ENCODE measurements at places on chromosomes 1 and 21.
A peak's percentile ranks its signal among the peaks of the same experiment; 100 is the strongest.

DNA sequence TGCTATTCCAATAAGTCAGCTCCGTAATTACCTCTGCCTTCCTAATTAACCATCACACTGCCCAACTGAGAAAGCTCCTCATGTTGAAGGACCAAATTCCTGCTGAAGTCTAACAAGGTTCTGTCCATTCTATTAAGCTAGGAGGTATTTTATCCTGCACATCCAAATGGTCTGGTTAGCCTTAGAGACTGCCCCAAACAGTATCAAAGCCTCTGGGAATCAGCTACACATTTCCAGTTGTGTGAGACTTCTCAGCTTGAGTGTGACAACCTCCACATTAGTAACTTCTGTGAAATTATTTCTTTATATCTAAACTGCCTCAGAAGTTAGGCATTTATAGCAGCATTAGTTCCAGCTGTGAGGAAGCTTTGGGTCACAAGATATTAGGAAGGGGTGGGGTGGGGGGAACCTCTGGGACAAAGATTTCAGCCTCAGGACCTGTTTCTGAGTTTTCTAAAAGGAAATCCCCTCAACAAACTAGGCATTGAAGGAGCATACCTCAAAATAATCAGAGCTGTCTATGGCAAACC lies 150.5 kb upstream of the DUSP10 start:
- DNase-seq = no peak

DNA sequence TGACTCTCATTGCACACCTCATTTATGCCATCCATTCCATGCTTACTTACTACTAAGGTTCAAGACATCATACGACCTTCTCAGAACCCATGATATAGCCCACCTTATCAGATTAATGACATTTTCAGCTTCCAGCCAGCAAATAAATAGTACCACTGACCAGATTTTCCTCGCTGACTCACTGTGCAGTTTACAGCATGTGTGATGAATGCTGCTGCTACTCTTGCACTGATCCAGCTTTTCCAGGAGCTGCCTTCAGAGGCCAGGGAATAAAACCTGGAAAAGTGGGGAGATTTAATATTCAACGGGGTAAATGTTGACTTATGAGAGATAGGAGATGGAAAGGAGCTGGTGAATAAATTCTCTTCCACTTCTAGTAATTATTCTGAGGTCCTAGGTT lies 247.1 kb downstream of the COL11A1 start:
- no peak for DNase-seq

- no peak for DNase-seq
These were observed 1.2 kb downstream of the CD160 start for GRCh38 chr1:145720556-145720877.

DNA sequence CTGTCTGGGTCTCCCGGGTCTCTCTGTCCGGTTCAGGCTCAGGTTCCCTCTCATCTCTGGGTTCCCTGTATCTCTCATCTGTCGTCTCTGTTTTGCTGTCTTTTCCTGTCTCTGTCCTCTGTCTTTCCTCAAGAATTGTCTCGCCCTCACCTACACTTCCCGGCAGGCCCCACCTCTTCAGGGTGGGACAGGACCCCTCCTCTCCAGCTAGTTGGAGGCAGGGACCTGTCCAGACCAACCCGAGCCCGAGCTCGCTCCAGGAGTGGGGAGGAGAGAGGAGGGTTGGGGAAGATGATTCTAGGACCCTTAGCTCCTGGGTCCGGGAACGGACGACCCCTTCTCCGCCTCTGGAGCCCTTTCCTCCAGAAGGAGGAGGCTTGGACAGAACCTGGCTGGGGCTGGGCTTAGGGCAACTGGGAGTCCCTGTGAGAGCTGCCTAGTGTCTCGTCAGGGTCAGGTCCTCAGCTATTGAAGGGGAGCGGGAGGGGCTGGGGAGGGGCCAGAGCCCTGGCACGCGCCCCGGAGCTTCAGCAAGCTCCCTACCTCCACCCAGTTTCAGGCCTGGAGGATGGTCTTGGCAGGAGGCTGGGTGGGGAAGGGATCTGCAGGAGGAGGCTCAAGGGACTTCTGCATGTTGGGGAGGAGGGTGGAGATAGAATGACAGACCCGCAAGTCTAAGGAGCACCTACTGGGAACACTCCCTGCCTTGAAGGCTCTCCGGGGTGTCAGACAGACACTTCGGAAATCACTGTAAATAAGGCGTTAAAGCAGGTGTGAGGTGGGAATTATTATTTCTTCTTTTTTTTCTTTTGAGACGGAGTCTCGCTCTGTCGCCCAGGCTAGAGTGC lies 26.3 kb upstream of the EPB41 start:
- DNase-seq = peak; percentile 13

GRCh38 chr1:158819461-158820443 lies 11.4 kb upstream of the MNDA start:
- DNase-seq = no peak

GRCh38 chr1:22223176-22223575 lies 80.3 kb upstream of the WNT4 start:
- no peak for DNase-seq

DNA sequence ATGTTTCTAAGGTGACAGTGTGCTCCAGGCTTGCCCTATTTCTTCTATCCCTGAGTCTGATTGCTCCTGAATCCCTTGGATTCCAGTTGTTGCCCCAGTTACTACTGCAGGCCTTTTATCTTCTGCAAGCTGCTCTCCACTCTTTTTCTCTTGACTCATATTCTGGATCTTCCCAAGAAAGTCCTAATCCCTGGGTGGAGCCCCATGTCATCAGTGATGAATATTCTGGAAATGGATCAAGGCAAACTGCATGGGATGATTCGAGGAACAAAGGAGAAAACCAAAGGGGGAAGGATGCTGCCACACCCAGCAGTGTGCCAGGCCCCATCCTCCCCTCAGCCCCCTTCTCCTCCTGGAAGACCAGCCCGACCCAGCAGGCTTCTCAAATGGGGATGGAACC lies 63.3 kb upstream of the ATP2B4 start:
- DNase-seq = no peak

Data from D721Med (cell line).